Stimulated activated CD4-positive, alpha-beta T cell treated with anti-CD3 and anti-CD28 coated beads, Interleukin-12 subunit alpha, Interleukin-12 subunit beta, amount 100 ng/mL, for 48 hours (primary cell): ENCODE measurements at places on chromosomes 3 and 15.

DNA sequence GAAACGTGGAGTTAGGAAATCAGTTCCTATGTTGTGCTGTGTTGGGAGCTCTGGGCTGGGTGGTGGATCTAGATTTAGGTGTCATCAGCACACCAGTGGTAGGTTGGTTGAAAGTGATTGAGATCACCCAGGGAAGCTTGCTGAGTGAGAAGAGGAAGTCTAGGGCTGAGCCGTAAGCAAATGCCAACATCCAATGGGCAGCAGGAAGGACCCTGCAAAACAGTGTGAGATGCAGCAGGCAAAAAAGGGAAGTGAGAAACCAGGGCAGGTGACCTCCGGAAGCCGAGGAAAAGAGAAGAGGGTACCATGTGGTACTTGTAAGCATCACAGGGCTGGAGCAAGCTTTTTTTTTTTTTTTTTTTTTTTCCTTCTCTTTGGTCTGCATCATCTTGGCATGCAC is 15.9 kb upstream of the COPG1 start:
- DNase-seq: no peak

DNA sequence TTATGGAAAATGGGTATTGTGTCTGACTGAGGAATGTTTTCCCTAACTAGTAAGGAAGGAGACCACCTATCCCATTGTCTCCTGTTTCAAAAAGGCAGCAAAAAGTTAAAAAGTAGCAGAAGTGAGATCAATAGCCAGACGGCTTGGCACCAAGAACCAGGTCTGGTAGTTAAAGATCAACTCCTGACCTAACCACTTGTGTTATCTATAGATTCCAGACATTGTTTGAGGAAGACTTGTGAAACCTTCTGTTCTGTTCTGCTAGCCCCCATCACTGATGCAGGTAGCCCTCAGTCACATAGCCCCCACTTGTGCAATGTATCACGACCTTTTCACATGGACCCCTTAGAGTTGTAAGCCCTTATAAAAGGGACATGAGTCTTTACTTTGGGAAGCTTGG is 46.3 kb upstream of the C2CD4B start:
- DNase-seq: no peak

DNA sequence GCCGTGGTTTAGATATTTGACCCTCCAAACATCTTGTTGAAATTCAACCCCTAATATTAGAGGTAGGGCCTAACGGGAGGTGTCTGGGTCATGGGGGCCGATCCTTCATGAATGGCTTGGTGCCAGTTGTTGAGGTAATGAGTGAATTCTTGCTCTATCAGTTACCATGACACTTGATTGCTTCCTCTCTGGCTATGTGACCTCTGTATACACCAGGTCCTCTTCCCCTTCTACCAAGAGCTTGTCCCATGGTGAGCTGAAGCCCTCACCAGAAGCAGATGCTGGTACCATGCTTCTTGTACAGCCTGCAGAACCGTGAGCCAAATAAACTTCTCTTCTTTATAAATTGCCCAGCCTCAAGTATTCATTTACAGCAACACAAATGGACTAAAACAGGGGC is 41.8 kb upstream of the TIPARP start:
- no peak for DNase-seq

DNA sequence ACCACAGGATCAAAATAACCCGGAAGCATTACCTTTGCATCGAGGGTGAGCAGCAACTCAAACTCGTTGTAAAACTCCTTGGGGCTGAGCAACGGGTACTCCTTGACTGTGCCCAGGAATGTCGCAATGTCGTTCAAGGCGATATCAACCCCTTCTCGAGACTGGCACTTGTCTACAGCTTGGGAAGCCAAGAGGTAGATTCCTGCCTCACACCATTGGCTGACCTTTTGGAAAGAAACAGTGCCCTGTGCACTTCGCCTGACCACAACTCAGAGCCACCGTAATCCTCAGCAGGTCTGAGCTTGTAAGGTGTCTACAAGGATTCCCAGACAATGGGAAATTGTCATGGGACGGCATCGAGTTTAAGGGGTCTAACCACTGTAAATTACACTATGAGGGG is 43.9 kb downstream of the B3GNT5 start:
- no peak for DNase-seq

GRCh38 chr3:11768604-11769003 is 78.1 kb downstream of the TAMM41 start:
- no peak for DNase-seq

- no peak for DNase-seq
Measured at GRCh38 chr15:35618260-35619188, 72.6 kb upstream of the DPH6 start.

GRCh38 chr3:128496602-128497304 is 3.8 kb upstream of the GATA2 start:
- DNase-seq: no peak

DNA sequence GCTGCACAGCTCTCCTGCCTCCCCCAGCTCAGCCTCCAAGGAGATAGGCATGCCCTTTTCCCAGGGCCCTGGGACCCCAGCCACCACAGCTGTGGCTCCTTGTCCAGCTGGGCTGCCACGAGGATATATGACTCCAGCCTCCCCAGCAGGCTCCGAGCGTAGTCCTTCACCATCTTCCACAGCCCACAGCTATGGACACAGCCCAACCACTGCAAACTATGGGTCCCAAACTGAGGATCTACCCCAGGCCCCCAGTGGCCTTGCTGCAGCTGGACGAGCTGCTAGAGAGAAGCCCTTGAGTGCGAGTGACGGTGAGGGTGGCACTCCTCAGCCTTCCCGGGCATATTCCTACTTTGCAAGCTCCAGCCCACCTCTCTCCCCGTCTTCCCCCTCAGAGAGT is 20.5 kb upstream of the APEH start:
- DNase-seq: no peak

- DNase-seq: no peak
Measured at GRCh38 chr3:127068871-127069270, 86.0 kb downstream of the PLXNA1 start.

DNA sequence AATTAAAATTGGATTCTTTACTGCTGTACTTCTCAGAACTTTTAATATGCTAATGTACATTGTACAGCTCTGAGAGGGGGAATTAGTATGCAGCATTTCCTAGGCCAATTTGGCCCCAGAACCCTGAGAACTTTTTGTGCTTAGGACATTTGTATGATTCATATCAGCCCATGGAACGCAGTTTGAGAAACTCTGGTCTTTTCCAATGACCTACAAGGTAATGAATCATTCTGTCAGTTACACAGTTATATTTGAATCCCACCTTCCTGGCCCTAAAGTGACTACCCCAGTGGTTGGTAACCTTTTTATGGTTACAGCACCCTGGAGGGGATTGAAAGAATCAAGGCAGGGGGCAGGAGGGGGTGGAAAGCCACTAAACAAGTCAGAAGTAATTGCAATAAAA is 25.6 kb upstream of the KBTBD12 start:
- DNase-seq: no peak

- DNase-seq: no peak
Measured at GRCh38 chr15:93109336-93110102, 20.5 kb upstream of the RGMA start.

- DNase-seq: no peak
Measured at GRCh38 chr3:23206366-23206765, 3.2 kb downstream of the UBE2E2 start.

GRCh38 chr15:25238716-25239470 is 199.9 kb downstream of the UBE3A start:
- DNase-seq: no peak

DNA sequence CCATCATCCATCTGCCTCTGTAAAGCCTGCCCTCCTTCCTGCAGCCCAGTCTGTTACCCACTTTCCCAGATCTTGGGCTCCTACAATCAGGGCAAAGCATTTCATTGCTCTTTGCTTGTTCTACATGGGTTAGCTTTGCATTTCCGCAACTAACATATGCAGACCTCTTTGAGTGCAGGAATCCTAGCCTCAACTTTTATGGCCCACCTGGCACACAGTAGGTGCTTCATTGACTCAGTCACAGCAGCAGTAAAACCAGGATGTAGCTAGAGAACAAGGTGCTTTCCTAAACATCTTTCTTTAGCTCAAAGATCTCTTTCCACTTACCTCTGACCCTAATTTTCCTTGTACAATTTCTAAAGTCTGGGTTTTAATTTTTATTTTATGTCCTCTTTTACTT is 3.5 kb downstream of the CD80 start:
- no peak for DNase-seq

GRCh38 chr15:72070817-72071447 is 47.0 kb downstream of the MYO9A start:
- no peak for DNase-seq

GRCh38 chr3:115500795-115501194 is 122.5 kb upstream of the GAP43 start:
- no peak for DNase-seq
